ENCODE measurements at places on chromosomes 3 and 15. TPM values are rescaled to one million over a fixed set of nuclear protein-coding genes. Genes with fewer than 3 reads are reported as not detected.

- DNase-seq = no peak
- no peaks in the 10 kb centered on the region for H3K36me3 ChIP-seq
- H3K4me3 ChIP-seq = no peak overlapping the region
- H3K27me3 ChIP-seq = no peaks in the 10 kb centered on the region
- no peaks in the 10 kb centered on the region for H3K4me1 ChIP-seq
These were observed 31.0 kb downstream of the TRIM42 start for GRCh38 chr3:140708815-140709214.

NR1I2 gene
- not detected for total RNA-seq

- H3K36me3 ChIP-seq = no peaks in the 10 kb centered on the region
- no peaks in the 10 kb centered on the region for H3K27me3 ChIP-seq
- peaks cover 9% of the 10 kb centered on the region for H3K4me1 ChIP-seq
These were observed 76.9 kb upstream of the SLCO2A1 start for GRCh38 chr3:134106580-134106979.

DNA sequence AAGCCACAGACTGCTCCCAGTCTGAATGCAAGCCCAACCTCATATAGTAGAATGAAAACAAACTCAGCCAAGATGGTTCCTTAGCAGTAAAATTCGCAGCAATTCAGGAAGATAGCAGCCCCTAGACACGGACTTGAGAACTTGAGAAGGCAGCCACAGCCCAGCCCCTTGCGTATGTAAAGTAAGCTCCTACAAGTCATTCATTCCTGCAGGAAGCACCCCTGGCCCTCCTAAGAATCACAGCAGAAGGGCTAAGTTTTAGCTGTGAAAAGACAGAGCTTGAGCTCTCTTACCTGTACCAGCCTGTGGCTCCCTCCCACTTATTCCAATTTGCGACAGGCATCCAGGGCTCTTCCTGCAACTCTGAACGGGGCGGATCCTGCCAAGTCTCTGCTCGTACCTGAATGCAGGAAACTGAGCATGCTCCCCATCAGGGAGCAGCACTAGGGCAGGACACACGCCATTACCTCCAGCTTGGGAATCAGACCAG, 136.4 kb downstream of the MAGI1 start:
- peaks cover 37% of the 10 kb centered on the region for H3K4me1 ChIP-seq
- no peak overlapping the region for H3K4me3 ChIP-seq
- no peaks in the 10 kb centered on the region for H3K36me3 ChIP-seq
- DNase-seq = no peak
- no peak overlapping the region for H3K27ac ChIP-seq

DNA sequence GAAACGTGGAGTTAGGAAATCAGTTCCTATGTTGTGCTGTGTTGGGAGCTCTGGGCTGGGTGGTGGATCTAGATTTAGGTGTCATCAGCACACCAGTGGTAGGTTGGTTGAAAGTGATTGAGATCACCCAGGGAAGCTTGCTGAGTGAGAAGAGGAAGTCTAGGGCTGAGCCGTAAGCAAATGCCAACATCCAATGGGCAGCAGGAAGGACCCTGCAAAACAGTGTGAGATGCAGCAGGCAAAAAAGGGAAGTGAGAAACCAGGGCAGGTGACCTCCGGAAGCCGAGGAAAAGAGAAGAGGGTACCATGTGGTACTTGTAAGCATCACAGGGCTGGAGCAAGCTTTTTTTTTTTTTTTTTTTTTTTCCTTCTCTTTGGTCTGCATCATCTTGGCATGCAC, 15.9 kb upstream of the COPG1 start:
- H3K27me3 ChIP-seq = no peaks in the 10 kb centered on the region
- no peak for DNase-seq
- no peak overlapping the region for H3K4me3 ChIP-seq
- H3K36me3 ChIP-seq = no peaks in the 10 kb centered on the region

- no peaks in the 10 kb centered on the region for H3K4me1 ChIP-seq
- no peaks in the 10 kb centered on the region for H3K27me3 ChIP-seq
- no peaks in the 10 kb centered on the region for H3K36me3 ChIP-seq
- DNase-seq = no peak
- no peak overlapping the region for H3K27ac ChIP-seq
These were observed 476.3 kb downstream of the MAGI1 start for GRCh38 chr3:65562447-65562846.

GOLGA8G gene
- total RNA-seq = not detected

GRCh38 chr3:30604558-30604957, 1.8 kb upstream of the TGFBR2 start:
- no peak for DNase-seq
- H3K4me1 ChIP-seq = peaks cover 31% of the 10 kb centered on the region
- H3K27ac ChIP-seq = no peak overlapping the region
- no peak overlapping the region for H3K4me3 ChIP-seq
- H3K36me3 ChIP-seq = no peaks in the 10 kb centered on the region

RHOV gene
- total RNA-seq = 0.18 TPM

RTP3 gene
- not detected for total RNA-seq

- peaks cover 18% of the 10 kb centered on the region for H3K36me3 ChIP-seq
- H3K4me1 ChIP-seq = peaks cover 45% of the 10 kb centered on the region
- peak overlapping the region; percentile 99 for H3K4me3 ChIP-seq
- H3K27me3 ChIP-seq = no peaks in the 10 kb centered on the region
- DNase-seq = peak; percentile 33
- H3K27ac ChIP-seq = peak overlapping the region; percentile 87
These were observed 11.3 kb downstream of the NR2F2 start for GRCh38 chr15:96341513-96342405.

GRCh38 chr3:195249057-195249770, 21.7 kb downstream of the XXYLT1 start:
- DNase-seq = no peak
- no peaks in the 10 kb centered on the region for H3K4me1 ChIP-seq
- H3K27me3 ChIP-seq = no peaks in the 10 kb centered on the region
- H3K27ac ChIP-seq = no peak overlapping the region

DNA sequence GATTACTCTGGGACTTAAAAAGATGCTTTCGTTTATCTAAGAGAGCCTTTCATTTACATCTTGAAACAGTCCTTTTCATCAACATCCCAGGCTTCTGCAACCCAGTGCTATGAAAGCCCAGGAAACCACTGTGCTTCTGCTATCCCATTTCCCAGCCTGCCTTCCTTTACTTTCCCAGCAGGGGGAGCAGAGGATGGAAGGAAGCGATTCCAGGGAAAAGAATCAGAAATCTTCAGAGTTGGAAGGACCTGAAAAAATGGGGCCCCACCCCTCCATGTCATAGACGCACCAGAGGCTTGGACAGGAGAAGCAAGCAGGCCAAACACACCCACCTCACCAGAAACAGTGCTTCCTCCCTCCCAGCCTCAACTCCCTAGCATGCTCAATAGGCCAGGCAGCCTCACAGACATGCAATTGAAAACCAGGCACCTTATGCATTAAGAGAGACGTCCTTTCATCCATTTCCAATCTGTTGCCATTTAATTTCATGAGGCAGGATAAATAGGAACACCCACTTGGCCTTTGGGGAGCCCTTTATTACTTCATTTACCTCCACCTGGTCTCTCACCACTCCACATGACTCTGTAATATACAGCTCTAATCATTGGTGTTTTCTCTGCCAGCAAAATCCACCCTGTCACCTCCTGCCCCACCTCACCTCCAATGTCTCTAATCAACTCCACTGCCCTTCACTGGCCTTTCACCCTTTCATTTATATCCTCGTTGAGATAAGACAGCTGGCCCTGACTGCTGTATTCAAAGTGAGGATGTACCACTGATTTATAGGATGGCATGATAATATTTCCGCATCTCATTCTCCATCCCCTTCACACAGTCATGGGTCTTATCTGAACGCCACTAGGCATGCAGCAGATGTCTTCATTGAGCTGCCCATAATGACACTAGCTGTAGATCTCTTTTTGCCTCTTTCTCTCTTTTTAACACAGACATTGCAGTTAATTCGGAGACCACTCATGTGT, 583.9 kb downstream of the NTRK3 start:
- H3K27ac ChIP-seq = no peak overlapping the region
- H3K36me3 ChIP-seq = no peaks in the 10 kb centered on the region
- H3K4me3 ChIP-seq = no peak overlapping the region
- no peaks in the 10 kb centered on the region for H3K27me3 ChIP-seq
- peak; percentile 2 for DNase-seq
- no peaks in the 10 kb centered on the region for H3K4me1 ChIP-seq

DNA sequence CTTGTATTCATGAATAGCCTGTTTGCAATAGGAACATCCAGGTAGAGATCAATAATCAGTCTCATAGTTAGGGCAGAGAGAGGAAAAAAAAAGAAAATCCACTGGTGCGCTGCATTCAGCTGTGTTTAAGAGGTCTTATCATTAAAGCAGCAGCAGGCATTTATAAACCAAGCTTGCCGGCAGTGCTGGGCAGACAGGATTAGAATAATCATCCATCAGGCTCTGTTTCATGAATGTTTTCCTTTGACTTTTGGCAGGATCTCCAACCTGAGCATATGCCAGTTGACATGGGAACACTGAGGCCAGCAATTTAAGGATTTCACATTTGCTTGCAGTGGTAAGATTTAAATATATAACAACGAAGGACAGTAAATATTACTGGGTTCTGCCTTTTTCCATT, 305.2 kb upstream of the SEMA6D start:
- H3K27me3 ChIP-seq = no peaks in the 10 kb centered on the region
- H3K4me3 ChIP-seq = no peak overlapping the region
- no peaks in the 10 kb centered on the region for H3K36me3 ChIP-seq
- H3K27ac ChIP-seq = no peak overlapping the region
- peak; percentile 73 for DNase-seq

DNA sequence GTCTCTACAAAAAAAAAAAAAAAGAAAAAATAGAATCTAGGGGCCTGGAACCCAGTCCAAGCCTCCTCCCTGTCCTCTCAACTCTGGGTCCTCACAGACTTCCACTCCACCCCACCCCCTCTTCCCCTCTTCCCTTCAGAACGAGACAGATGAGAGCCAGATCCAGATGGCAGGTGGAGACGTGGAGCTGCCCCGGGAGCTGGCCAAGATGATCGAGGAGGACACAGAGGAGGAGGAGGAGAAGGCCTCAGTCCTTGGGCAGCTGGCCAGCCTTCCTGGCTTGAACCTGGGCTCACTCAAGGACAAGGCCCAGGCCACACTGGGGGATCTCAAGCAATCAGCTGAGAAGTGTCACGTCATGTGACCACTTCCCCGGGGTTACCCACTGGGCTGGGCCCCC, 3.6 kb downstream of the CPLX3 start:
- no peaks in the 10 kb centered on the region for H3K4me1 ChIP-seq
- H3K27me3 ChIP-seq = peaks cover 17% of the 10 kb centered on the region
- no peak overlapping the region for H3K27ac ChIP-seq
- no peaks in the 10 kb centered on the region for H3K36me3 ChIP-seq
- DNase-seq = no peak

GRCh38 chr3:40299721-40300335, 9.7 kb upstream of the EIF1B start:
- H3K36me3 ChIP-seq = no peaks in the 10 kb centered on the region
- H3K4me1 ChIP-seq = peaks cover 10% of the 10 kb centered on the region
- no peak overlapping the region for H3K4me3 ChIP-seq
- H3K27me3 ChIP-seq = no peaks in the 10 kb centered on the region
- DNase-seq = peak; percentile 58

ABHD10 gene
- 37.0 TPM for total RNA-seq

- no peaks in the 10 kb centered on the region for H3K4me1 ChIP-seq
- H3K27me3 ChIP-seq = no peaks in the 10 kb centered on the region
These were observed 84.3 kb downstream of the ADAMTS7 start for GRCh38 chr15:78726870-78727551.

DNA sequence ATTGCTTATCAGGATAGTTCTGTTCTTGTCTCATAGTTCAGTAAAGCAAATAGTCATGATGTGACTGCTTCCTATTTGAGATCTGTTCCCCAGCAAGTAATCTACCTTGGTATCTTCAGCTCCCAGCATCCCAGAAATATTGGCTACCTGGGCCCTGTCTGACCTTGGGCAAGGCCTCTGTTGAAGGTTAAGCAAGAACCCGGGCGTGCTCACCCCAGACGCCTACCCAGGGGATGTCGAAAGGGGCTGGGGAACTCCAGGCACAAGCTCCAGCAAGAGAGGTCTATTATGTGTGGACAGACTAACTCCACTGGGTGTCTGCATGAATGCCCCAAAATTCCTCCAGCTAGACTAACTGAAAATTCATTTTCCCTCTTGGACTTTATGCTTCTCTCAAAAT, 37.3 kb upstream of the IGF1R start:
- no peaks in the 10 kb centered on the region for H3K4me1 ChIP-seq
- no peak overlapping the region for H3K27ac ChIP-seq
- no peaks in the 10 kb centered on the region for H3K27me3 ChIP-seq
- no peaks in the 10 kb centered on the region for H3K36me3 ChIP-seq

ITGB5 gene
- total RNA-seq = 144 TPM

SYNM gene
- 10.2 TPM for total RNA-seq

SLC28A2 gene
- total RNA-seq = not detected

ILDR1 gene
- not detected for total RNA-seq

DNA sequence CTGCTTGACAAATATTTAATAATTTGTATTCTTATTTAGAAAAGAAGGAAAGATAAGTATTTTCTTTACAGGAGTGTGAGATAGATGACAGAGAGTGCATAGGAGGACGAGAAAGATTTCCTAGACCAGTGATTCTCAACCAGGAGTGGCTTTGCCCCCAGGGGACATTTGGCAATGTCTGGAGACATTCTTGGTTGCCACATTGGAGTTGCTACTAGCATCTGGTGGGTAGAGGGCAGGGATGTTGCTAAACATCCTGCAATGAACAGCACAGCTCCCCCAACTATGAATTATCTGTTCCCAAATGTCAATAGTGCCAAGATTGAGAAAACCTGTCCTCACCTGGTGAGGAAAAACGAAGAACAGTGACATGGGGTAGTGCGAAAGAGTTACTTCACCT, 30.8 kb upstream of the MINAR1 start:
- H3K4me1 ChIP-seq = no peaks in the 10 kb centered on the region
- no peaks in the 10 kb centered on the region for H3K36me3 ChIP-seq
- H3K27me3 ChIP-seq = no peaks in the 10 kb centered on the region
- no peak overlapping the region for H3K4me3 ChIP-seq
- no peak for DNase-seq
- no peak overlapping the region for H3K27ac ChIP-seq

DNA sequence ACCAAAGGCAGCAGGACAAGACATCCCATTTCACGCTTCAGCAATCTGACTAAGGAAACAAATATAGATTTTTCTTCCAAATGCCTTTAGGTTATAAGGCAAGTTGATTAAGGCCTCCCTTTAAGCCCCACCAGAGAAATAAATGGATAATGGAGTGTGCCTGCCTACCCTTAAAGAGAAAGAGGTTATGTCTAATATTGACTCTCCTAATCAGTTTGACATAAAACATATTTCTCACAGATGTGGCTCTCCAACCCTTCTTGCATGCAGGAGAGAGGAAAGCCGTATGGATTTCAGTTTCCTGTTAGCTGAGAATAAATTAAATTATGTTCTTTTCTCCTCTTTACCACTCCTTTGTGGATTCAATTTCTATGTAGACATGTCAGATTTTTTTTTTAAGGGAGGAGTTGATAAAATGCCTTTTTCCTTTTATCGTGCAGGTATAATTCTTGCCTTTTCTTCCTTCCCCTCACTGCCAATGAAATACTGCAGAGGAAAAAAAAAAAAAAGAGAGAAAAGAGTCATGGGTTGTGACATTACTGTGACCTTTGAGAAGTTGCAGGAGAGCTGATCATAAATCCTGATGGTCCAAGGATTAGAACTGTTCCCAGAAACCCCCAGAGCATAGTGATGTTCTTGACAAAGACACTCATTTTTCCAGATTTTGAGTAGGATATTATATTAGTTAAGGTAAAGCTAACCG, 355.3 kb upstream of the SLCO3A1 start:
- no peaks in the 10 kb centered on the region for H3K27me3 ChIP-seq
- H3K4me3 ChIP-seq = no peak overlapping the region
- no peak for DNase-seq
- H3K4me1 ChIP-seq = no peaks in the 10 kb centered on the region
- H3K36me3 ChIP-seq = no peaks in the 10 kb centered on the region
